ENCODE measurements at places on chromosomes 12 and 14.

- DNase-seq: no peak
Observed at GRCh38 chr14:101947577-101947903, 16.8 kb upstream of the DYNC1H1 start.

DNA sequence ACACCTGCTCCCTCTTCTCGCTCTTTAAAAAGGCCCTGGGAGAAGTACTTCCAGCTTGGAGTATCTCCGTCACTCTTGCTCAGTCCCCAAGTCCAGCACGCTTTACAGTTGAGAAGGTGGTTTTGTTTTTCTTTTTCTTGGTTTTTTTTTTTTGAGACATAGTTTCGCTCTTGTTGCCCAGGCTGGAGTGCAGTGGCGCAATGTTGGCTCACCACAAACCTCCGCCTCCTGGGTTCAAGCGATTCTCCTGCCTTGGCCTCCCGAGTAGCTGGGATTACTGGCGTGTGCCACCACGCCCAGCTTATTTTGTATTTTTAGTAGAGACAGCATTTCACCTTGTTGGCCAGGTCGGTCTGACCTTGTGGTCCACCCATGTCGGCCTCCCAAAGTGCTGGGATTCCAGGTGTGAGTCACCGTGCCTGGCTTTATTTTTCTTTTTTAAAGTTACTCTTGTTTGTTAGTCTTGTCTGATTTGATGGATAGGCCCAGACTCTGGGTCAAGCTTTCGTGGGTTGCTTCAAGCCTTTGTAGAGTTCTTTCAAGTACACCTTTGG, 1.9 kb downstream of the TDRD9 start:
- DNase-seq: no peak

DNA sequence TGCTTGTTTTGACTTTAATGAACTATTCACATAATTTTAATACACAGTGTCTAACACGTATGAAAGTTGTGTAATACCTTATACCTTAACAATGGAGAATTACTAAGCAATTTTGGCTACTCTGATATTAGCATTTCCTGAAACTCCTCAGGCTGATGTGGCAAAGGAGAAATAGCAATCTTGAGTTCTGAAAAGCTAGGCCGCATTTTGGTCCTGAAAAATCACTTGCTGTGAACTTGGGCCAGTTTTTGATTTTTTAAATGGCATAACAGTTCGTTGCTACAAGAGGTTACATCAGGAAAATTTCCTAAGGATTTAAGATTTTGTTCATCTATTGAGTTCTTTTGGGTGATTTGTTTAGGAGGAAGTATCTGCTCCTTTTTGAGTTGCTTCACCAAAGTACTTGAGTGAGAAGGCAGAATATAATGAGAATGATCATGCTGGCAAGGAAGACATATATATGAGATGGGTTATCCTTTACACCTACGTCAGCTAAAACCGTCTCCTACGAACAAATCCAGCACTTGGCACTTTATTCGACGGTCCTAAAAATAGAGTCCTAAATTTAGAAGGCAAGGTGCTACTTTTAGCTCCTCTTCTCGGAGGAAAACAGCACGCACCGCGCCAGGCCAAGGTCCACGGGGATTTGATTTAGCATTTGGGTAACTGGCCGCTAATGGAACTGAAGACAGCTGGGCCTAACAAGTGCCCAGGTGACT, 32.2 kb downstream of the MIA2 start:
- DNase-seq: peak; percentile 0

DNA sequence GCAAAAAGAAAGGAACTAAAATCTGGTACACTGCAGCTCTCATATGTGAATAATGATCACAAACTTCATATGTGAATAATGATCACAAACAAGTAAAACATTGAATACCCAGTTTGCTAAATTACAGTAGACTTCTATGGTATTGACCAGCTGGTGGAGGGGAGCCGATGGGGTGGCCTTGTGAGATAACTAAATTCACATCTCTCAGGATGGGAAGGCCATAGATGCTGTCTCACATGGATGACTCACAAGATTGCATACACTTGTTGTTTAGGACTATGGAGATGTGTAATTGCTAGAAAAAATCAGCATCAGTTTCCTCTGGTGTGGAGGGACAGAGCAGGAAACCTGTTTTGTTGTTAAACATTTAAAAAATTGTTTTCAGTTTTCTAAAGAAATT, 49.2 kb downstream of the ACACB start:
- DNase-seq: no peak

DNA sequence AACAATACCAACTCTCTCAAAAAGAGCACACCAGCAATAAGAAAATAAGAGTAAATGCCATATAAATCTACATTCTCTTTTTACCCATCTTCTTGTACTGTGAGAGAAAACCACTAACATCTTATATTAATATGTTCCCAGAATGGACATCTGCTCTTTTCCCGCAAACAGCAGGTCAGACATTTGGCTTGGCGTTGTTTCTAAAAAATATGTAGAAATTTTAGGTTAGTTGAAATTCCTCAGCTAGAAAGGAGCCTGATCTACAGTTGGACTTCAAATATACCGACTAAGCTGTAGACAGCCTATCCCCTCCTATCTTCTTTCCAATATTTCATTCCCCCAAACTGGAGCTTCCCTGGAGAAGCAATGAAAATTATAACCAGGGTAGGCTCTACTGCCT, 88.7 kb downstream of the PPP2R5E start:
- no peak for DNase-seq

DNA sequence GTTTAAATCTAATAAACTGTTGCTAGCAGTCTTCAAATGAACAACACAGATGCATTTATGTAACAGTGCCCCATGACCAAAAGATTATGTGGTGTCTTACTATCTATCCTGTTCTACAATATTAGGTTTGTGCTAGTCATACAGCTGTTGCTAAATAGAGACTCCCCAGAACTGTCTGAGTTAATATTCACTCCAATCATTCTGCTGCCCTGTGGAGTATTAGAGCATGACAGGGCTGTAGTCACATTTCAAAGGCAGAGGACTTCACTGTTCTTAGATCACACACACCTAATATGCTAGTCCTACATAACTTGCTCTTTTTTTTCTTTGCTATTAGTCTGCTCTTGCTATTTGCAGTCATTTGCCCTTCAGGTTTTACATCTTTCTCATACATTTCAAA, 157.6 kb upstream of the MDGA2 start:
- DNase-seq: no peak

GRCh38 chr14:65549429-65549828, 136.9 kb downstream of the FUT8 start:
- DNase-seq: no peak

- no peak for DNase-seq
Observed at GRCh38 chr14:102775855-102776760, 1.1 kb upstream of the TRAF3 start.

- DNase-seq: peak; percentile 38
Observed at GRCh38 chr12:121128908-121129810, 3.5 kb upstream of the P2RX7 start.

GRCh38 chr12:113060336-113060960, 3.9 kb downstream of the DTX1 start:
- DNase-seq: no peak

DNA sequence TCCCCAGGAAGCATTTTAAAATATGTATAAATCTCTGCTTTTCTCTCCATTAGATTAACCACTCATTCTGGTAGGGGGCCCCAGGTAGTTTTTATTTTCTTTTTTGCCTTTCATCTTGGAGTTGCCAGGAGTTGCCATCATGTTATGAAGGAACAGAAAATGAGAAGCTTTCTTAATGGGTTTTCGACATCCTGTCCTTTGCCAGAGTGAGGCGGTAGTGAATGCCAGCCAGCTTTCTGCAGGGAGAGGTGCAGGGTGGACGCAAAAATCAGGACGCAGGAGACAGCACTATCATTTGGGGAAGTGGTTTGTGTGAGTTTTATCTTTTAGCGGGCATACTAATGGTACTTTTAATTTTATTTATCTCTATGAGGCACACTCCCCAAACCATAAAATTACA, 1.7 kb downstream of the RASSF8 start:
- no peak for DNase-seq

GRCh38 chr12:110742096-110742717, 484 bp downstream of the PPP1CC start:
- DNase-seq: no peak

- no peak for DNase-seq
Observed at GRCh38 chr14:88188745-88189416, 134.2 kb downstream of the KCNK10 start.

GRCh38 chr12:40802656-40803055, 110.4 kb downstream of the CNTN1 start:
- no peak for DNase-seq

- no peak for DNase-seq
Observed at GRCh38 chr12:14545144-14546124, 22.2 kb downstream of the PLBD1 start.

- DNase-seq: no peak
Observed at GRCh38 chr12:72273499-72273837, 1.3 kb downstream of the TRHDE start.

GRCh38 chr12:129200576-129200975, 347.3 kb downstream of the GLT1D1 start:
- DNase-seq: no peak

- DNase-seq: no peak
Observed at GRCh38 chr14:20775901-20776300, 5.2 kb upstream of the RNASE6 start.

DNA sequence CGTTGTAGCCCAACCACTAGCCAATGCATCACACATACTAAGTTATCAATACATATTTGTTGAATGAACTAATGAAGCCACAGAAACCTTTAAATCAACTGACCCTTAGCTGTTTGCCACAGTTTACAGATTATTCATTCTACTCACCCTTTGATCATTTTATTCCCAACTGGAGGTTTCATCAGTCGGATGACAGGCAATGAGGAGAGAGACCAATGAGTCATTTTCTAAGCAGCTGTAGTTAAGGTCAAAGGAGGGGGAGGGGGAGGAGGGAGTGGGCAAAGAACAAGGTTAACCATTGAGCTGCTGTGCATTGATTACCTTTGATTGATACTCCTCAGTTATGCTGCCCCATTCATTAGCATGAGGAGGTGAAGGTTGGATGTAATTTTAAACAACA, 469.5 kb downstream of the VRK1 start:
- DNase-seq: no peak

DNA sequence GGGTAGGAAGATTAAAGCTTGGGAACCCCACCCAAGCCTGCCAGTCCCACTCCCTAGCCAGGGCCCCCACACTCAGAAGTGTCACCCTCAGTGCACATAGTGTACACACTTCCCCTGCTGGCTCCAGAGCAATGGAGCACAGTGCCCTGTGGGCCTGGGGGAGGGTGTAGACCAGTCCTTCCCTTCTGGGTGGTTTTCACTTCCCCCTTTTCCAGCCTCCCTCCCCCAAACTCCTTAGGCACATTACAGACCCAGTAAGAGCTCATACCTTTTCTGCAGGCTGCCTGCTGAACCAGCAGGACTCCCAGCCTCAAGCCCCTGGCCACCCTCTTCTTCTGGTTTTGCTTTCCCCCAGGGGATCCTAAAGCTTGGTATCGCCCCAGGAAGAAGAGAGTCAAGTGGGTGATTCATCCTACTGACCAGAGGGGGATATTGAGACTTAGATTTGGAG, at the start of gene ZNF385A:
Gene ZNF385A, minus strand, starts transcription at position 143 of the 451 bp plus-strand sequence. CDS start 219 bp downstream, outside the sequence.
- DNase-seq: no peak

GRCh38 chr12:6189028-6189427, 11.2 kb upstream of the CD9 start:
- no peak for DNase-seq

DNA sequence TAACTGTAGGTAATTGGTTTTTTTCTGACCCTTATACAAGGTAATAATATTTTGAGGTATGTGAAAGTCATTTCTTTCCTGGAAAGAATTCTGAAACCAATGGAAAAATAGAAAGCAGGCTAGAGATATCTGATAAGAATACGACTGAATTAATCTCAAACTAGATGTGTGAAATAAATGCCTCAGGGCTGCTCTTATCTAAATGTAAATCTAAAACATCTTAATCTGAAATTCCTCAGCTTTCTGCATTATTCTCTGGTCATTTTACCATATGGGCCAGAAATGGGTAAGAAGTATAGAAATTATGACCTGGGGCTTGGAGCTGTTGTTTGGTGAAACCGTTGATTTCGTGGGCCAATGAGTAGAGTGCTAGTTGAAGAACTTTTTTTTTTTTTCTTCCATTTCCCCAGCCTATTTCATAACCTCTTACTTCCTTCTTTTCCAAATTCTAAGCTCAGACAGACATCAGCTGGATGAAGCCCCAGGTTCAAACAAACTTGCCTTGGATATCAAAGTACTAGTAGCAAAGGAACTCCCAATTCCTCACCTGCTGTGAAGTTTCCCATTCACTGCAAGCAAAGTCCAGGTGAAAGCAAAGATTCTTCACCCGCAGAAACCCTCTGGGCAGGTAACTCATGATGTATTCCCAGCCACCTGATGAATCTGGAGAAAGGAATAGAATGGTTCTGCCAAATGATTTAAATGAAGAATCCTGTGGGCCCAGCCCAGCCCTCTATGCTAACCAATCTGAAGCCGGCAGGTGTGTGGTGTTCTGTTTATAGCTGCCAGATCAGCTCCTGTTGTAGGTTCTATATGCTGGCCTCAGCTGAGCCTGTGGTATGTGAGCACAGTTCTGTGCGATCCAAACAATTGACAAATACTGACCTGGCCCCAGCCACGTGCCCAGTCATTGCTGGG, 9.7 kb upstream of the FOS start:
- no peak for DNase-seq

GRCh38 chr12:131619736-131620506, 91.0 kb upstream of the SFSWAP start:
- no peak for DNase-seq

DNA sequence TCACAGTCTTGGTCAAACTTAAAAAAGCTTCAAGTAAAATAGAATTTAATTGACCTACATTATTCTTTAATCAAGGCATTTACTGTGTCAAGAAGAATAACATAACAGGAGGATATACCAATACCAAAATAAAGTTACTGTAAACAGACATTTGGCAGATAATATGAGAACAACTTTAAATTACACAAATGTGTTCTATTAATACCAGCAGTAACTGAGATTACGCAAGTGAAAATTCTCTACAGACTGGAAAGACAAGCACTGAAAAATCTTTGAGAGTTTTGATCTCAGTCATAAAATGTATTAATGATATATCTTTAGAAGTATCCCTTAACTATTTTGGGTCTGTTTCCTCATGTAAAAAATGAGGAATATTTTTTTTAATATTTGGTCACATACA, 169.2 kb upstream of the SOX5 start:
- DNase-seq: no peak

- no peak for DNase-seq
Observed at GRCh38 chr14:89465876-89466275, 48.8 kb upstream of the FOXN3 start.

DNA sequence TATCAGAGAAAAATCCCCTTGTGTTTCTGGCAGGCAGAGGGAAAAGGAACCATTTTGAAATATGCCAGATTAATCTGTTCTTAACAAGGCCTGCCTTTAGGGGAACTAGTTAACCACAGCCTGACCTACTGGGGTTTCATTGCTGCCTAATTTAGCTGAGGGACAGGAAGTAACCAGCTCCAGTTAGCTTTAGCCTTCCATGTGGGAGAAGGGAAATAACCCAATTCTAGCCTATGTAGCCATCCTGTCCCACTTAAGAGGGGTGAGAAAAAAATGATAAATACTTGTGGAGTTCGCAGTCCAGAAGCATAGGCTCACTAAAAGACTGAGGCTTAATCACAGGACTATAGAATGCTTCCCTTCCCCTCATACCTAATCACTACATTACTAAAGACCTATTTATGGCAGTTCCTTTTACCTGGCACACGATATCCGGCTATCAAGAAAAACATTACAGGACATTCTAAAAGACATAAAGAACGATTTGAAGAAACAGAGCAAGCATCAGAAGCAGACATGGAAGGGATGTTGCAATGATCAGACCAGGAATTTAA, 22.8 kb downstream of the COX8C start:
- no peak for DNase-seq
